Vagina (tissue), 2 donors: ENCODE measurements at places on chromosomes 3 and 15. TPM values are rescaled to one million over a fixed set of nuclear protein-coding genes. Genes with fewer than 3 reads are reported as not detected.

Gene AQR
- 21.9 TPM for total RNA-seq

Gene PDE8A
- 33.9 TPM for total RNA-seq

Gene FSIP1
- 0.98 TPM for total RNA-seq

Gene PRTG
- total RNA-seq: 5.2 TPM

Gene MRPL46
- 17.4 TPM for total RNA-seq

Gene TJP1
- total RNA-seq: 110 TPM

Gene CSTA
- 95.5 TPM for total RNA-seq

Gene PML
- 107 TPM for total RNA-seq

Gene CP
- total RNA-seq: 26.3 TPM

Gene TNFAIP8L3
- 21.9 TPM for total RNA-seq

Gene GOLGA6L24
- total RNA-seq: not detected

Gene KCNMB2
- 1.5 TPM for total RNA-seq

- DNase-seq: no peak
Measured at GRCh38 chr15:72285927-72286516, 13.7 kb upstream of the PARP6 start.

DNA sequence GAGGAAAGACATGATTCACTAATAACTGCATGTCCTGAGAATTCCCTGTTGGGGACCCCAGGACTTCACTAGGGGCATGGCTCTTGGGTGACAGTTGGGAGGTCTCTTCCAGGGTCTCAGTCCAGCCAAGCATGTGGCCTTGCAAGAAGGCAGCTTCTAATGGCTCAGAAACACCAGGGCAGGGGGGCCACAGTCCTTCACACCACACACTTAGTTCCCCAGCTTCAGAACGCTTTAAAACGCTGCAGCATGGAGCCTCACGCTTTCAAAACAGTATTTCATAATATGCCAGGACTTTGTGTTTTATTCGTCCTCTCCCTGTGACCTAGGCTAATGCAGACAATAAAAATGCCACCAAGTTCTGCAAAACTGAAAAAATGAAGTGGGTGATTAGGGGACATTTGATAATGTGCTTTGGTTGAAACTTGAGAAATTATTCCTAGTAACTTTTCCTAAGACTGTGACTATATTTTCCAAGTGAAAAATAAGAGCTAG lies 48.4 kb upstream of the LIMD1 start:
- DNase-seq: no peak

DNA sequence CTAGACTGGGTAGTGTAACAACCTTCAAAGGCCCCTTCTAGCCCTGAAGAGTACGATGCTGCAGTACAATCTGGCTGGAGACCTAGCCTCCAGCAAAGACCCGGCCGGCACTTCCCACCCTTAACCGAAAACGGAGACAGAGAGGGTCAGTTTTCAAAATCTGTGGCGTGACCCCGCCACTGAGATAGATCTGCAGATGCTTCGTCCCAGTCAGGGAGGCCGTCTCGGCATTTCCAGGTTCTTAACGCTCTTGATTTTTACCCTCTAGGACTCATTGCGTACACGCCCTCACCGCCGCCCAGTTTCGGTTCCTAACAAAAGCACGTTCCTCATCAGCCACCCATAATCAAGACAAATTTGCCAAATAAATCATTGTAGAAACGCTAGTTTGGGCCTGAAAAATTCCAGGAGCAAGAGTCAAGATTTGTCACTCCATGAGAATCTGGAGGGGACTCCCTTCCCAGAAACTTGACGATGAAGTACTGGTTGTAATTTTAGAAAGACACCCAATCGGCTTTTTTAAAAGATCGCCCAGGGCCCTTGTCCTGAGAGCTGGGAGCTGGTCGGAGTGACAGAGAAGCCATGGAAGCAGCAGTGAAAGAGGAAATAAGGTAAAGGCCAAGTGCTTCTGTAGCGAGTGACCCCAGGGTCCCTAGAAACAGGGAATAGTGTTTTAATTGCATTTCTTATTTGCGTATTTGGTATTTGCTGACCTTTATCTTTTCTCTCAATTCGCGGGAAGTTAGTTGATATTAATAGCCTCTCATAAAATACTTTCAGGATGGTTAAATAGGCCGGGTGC lies 868 bp upstream of the TMEM87A start:
- no peak for DNase-seq

DNA sequence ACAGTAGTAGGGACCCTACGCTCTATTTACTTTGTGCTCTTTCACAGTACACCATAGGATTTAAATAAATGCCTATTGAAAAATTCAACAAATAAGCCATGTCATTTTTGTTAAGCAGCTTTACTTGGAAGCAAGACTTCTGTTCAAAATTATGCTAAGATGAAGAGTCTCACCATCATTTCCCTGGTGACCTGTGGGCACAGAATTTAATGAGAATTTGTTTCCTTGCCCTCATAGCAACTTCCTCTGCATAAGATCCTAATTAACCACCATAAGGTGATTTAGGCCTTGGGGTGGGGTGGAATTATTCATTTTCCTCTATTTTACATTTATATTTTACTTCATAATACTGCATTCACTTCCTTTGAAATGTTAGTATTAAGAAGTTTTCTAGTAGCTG lies 70.5 kb downstream of the CHL1 start:
- DNase-seq: no peak

DNA sequence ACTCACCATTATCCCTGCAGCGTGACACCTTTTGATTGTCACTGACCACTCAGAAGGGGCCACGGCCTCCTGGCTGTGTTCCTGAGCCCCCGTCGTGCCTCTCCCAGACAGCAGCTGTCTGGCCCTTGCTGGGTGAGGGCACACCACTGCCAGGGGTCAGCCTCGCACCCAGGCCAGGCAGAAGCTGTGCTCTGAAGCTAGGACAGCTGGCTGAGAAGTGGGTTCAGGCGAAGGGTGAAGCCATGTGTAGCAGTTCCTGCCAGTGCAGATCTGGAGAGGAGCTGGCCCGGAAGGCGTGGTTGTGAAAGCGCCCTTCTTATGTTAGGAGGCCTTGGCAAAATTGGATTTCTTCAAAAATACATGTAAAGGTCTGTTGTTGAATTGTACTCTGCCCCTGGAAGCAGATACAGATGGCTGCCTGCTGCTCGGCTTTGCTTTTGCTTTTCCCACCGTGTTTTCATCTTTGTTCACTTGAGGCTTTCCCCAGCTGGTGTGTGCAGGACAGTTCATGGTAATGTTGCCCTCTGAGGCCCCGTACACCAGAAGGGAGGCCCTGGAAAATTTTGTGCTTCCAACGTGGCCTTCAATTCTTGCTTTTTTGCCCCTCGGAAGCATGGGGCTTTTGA lies 49.1 kb downstream of the KLHL25 start:
- no peak for DNase-seq

GRCh38 chr3:147369231-147369630 lies 37.1 kb downstream of the ZIC4 start:
- no peak for DNase-seq

- no peak for DNase-seq
Measured at GRCh38 chr3:128973988-128974564, 19.8 kb downstream of the CFAP92 start.

DNA sequence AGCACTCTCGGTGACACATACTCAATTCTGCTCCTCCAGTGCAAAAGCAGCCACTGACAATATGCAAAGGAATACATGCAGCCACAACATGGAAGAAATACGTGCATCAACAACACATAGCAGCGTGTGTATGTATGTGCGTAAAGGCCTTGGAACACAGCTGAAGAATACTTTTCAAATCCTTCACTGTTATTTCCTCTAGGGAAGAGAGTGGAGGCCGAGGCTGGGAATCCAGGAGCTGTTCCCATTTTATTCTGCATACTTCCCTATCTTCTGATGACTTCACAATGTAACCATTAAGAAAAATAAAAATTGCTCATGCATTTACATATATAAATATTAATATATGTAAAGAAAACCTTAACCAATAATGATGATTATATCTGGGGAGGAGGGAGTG lies 36.6 kb upstream of the MGLL start:
- DNase-seq: no peak

GRCh38 chr3:117217355-117217754 lies 507.8 kb downstream of the TUSC7 start:
- DNase-seq: no peak

GRCh38 chr15:81047928-81048327 lies 47.2 kb downstream of the TLNRD1 start:
- peak; percentile 14 for DNase-seq

DNA sequence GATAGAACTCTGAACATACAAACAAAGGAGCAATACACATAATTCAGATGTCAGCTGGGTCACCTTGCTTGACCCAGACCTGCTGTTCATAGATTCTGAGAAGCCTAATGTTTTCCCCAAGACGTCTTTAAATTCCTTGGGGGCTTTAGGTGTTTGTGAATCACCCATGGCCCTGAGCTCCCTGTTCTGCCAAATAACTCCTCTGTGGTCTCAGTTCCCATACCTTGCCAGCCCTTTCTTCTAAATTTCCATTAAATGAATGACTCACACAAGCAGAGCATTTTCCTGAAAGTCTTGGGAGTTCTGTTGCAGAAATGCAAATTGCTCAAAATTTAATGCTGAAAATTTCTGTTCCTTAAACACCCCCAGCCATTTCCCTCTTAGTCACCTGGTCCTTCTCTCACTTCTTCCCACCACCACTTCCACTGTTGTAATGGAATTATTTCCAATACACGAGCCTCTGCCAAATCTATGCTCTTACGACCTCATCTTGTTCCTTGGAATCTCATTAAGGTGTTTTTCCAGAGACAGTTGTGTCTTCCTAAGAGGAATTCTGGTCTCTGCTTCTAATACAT lies 33.4 kb upstream of the PSMD6 start:
- no peak for DNase-seq

GRCh38 chr3:122469659-122470058 lies 45.1 kb downstream of the KPNA1 start:
- no peak for DNase-seq

GRCh38 chr15:51403072-51403878 lies 61.8 kb downstream of the GLDN start:
- DNase-seq: no peak
